ENCODE measurements at places on chromosomes 4 and X. TPM values are rescaled to one million over a fixed set of nuclear protein-coding genes. Genes with fewer than 3 reads are reported as not detected.

The MCF2 gene
- total RNA-seq, result 0.34 TPM

The RBM46 gene
- not detected for total RNA-seq

The CT47B1 gene
- not detected for total RNA-seq

The AKAP14 gene
- total RNA-seq, result not detected

DNA sequence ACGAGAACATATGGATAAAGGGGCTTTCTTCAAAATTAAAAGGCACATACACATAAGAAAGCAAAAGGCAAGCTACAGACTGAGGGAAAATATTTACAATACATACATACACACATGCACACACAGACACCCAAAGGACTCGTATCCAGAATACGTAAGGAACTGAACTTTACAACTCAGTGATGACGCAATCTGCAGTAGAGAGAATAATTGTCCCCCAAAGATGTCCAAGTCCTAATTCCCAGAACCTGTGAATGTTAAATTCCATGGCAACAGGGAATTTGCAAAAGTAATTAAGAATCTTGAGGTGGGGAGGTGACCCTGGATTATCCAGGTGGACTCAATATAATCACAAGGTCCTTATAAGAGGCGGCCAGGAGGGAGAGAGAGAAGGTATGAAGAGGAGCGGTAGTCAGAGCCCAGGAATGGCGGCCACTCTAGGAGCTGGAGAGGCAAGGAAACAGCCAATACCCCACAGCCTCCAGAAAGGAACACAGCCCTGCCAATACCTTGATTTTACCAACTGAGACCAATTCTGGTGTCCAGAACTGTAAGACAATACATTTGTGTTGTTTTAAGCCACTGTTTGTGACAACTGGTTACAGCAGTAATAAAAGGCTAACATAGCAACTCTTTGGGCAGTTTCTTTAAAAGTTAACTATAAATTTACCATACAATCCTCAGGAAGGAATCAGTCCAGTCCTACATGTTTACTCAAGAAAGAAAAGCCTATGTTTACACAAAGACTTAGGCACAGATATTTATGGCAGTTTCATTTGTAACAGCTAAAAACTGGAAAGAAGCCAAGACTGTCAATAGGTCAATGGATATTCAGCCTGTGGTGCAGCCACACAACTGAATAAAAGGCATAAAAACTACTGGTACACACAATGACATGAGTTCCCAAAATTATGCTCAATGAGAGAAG, 27.3 kb upstream of the STS start:
- no peak for ATAC-seq

GRCh38 chrX:50629774-50630173, 159.1 kb upstream of the DGKK start:
- ATAC-seq, result no peak

- no peak for ATAC-seq
These were observed 161.7 kb downstream of the DHX15 start for GRCh38 chr4:24422644-24423043.

Data from activated T-helper 17 cell treated with anti-CD3 and anti-CD28 coated beads, Interleukin-2, amount 50 U/mL, for 72 hours (primary cell).